ENCODE measurements at places on chromosomes 16 and 17.

GRCh38 chr16:70697594-70698170 lies 11.8 kb upstream of the MTSS2 start:
- DNase-seq = no peak

DNA sequence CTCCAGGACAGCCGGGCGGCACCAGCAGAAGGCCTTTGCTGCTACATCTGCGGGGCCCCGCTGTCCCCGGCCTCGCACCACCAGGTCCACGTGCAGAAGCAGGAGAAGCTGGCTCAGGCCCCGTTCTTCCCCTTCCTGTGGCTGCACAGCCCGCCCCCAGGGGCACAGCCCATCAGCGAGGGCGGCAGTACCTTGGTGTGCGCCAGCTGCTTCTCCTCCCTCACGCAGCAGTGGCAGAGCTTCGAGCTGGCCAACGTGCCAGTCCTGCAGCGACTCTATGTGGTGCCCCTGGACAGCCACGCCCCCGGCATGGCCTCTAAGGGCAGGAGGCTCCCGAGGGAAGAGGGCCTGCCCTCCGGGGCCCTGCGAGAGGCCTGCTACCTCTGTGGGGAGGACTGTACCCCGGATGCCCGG lies 58.3 kb upstream of the CIBAR2 start:
- no peak for DNase-seq

DNA sequence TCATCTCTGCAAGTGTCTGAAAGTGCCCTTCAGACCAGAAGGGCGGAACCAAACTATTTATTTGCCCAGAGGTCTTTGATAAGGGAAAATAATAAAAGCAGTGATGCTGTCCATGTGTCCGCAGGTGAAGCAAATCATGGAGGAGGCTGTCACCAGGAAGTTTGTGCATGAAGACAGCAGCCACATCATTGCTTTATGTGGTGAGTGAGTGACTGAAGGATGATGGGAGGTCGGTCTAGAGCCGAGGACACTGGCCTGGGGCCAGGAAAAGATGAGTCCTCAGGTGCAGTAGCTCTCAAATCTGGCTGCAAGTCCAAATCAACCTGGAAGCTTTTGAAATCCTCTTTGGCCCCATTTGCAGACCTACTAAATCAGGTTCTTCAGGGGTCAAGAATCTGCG lies 6.1 kb downstream of the SGSM2 start:
- DNase-seq = peak; percentile 2

DNA sequence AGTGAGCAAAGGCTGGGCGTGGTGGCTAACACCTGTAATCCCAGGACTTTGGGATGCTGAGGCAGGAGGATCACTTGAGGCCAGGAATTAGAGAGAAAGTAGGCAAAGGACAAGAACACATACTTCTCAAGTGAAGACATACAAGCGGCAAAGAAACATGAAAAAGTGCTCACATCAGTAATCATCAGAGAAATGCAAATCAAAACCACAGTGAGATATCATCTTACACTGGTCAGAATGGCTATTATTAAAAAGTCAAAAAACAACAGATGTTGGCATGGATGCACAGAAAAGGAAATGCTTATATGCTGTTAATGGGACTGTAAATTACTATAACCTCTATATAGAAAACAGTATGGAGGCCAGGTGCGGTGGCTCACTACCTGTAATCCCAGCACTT lies 12.2 kb upstream of the SLX4 start:
- DNase-seq = no peak

DNA sequence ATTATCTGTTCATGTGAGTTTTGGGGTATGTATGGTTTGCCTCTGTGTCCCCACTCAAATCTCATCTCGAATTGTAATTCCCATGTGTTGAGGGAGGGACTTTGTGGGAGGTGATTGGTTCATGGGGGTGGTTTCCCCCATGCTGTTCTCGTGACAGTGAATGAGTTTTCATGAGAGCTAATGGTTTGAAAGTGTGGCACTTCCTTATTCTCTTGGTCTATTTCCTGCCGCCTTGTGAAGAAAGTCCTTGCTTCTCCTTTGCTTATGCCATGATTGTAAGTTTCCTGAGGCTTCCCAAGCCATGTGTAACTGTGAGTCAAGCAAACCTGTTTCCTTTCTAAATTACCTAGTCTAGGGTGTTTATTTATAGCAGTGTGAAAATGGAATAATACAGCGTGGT lies 128.1 kb upstream of the HS3ST4 start:
- no peak for DNase-seq

DNA sequence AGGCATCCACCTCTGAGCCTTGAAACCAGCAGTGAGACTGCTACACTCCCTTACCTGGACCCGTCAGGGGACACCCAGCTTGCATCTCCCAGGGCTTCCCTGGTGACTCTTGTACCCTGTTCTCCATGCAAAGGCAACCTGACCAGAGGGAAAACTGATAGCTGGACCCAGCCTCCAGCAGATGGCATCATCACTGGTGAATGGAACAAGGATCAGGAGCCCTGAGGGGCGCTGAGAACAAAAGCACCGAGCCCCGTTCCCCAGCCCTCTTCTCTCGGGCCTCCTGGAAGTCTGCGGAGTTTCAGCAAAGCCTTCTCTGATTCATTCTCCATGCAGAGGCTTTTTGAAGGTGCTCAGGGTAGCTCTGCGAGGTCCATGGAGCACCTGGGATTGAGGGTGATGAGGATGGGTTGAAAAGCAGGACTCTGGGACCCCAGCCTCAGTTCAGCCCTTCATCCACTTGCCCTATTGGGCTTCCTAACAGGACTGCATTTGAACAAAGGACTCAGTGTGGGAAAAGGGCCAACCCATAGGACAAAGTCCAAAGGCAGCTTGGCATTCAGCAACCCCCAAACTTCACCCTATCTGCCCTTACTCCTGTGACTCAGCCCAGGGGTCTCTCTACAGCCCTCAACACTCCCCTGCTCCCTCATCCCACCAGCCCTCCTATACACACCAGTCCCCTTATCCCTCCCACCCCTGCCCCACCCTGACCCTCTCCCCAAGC lies 45.0 kb upstream of the LHX1 start:
- DNase-seq = no peak

GRCh38 chr16:81574168-81574567 lies 129.6 kb downstream of the CMIP start:
- DNase-seq = no peak

- no peak for DNase-seq
Measured at GRCh38 chr17:21129023-21129681, 2.4 kb downstream of the DHRS7B start.

DNA sequence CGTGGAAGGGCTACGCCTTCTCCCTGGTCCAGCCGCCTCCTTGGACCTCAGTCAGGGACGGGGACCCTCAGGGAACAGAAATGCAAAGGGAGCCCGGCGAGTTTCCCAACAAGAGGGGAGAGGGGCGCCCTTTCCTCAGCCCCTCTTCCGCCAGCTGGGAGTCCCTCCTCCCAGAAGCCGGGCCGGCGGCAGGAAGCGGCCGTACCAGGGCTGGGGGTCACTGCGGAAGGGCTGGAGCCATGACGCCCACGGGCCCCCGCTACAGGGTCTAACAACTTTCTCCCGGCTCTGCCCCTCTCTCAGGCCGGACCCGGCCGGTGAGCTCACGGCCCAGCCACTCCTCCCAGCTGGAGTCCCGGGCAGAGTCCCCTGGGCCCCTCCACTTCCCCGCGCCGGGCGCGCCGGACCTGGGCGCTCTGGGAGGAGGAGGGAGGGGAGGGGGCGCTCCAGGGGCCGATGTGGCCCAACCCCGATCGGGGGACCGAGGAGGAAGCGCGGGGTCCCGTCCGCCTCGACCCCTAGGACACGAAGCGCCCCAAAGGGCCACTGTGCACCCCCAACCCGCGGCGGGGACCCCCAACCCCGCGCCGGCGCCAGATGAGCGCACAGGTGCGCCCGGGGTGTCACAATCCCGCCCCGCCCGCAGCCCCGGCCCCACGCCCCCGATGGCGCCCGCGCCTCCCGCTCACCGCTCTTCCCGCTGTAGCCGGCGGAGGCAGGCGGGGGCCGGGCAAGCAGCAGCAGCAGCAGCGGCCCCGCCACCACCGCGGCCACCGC lies 578 bp downstream of the PGAP6 start:
- DNase-seq = no peak

GRCh38 chr16:85829751-85830445 lies 30.4 kb downstream of the COX4I1 start:
- DNase-seq = no peak

DNA sequence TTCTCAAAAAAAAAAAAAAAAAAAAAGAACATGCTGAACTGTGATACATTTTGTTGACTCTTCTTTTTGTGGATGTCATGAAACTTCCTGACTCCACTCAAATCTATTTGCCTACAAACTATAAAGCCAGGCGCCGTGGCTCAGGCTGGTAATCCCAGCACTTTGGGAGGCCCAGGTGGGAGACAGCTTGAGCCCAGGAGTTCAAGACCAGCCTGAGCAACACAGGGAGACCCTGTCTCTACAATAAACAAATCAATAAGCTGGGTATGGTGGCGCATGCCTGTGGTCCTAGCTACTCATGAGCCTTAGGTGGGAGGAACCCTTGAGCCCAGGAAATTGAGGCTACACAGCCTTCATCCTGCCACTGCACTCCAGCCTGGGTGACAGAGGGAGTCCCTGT lies 1.5 kb upstream of the NT5C start:
- no peak for DNase-seq

GRCh38 chr17:64466019-64466735 lies 17.3 kb downstream of the MILR1 start:
- DNase-seq = no peak

GRCh38 chr17:10058921-10059683 lies 139.3 kb downstream of the GAS7 start:
- DNase-seq = no peak

GRCh38 chr17:37698132-37698910 lies 46.5 kb downstream of the HNF1B start:
- DNase-seq = no peak

GRCh38 chr16:69365901-69366300 lies 14.3 kb upstream of the TMED6 start:
- DNase-seq = no peak

- DNase-seq = no peak
Measured at GRCh38 chr17:50062293-50063243, 6.7 kb downstream of the ITGA3 start.

DNA sequence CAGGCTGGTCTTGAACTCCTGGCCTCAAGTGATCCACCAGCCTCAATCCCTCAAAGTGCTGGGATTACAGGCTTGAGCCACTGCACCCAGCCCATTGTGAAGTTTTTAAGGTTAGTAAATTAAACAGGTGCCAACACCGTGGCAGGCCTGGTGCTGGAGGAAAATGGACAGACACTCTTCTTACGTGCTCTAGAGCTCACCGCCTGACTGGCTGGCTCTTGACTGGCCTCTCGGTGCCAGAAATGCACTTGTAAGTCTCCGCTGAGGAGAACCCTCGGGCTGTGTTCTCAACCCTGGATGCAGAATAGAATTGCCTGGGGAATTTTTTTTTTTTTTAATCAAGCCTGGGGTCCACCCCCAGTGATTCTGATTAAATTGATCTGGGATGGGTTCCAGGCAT lies 10.3 kb upstream of the HAS3 start:
- peak; percentile 67 for DNase-seq

GRCh38 chr16:67528222-67528869 lies at the start of gene RIPOR1:
Gene RIPOR1, plus strand, starts transcription at chr16:67528829. Its CDS starts 9,618 bp downstream, at chr16:67538447.
- no peak for DNase-seq

GRCh38 chr17:56948491-56948890 lies 12.4 kb downstream of the COIL start:
- no peak for DNase-seq

DNA sequence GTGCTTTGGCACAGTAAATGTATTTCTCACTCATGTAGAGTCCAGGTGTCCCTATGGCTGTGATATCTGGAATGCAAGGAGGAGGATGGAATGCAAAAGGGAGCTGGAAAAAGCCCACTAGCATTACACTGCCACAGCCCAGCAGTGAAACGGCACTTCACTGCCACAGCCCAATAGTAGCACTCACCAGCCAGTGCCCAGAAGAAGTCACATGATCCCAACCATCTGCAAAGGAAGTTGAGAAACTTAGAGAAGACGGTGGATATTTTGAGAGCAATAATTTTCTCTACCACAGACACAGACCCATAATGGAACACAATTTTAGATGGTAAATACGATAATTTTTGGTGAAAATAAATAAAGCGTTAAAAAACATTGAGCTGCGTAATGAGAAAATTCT lies 51.8 kb downstream of the C16orf82 start:
- no peak for DNase-seq

GRCh38 chr17:68460146-68460545 lies 2.9 kb upstream of the WIPI1 start:
- no peak for DNase-seq

DNA sequence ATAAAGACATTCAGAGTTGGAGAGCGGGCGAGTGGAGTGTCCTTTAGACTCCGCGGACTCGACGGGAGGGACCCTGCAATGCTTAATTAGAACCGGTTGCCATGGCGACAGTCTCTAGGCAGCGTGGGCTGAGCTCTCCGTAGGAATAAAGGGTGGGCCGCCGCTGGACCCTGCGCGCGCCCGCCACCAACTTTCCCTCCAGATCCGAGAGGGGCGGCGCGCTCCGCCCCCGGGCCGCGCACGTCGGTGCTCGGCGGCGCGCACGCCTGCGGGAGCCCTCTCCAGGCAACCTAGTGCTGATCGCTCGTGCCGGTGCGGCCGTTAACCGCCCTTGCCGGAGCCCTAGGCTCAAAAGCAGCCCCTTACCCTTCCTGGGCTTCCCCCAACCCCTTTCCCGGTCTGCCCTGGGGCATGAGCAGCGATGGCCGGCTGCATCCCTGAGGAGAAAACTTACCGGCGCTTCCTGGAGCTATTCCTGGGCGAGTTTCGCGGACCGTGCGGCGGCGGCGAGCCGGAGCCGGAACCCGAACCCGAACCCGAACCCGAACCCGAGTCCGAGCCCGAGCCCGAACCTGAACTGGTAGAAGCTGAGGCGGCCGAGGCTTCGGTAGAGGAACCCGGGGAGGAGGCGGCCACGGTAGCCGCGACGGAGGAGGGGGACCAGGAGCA lies at the start of gene PPM1E:
Gene PPM1E (plus strand): TSS at position 278 of the 669 bp plus-strand sequence.
- peak; percentile 51 for DNase-seq

GRCh38 chr16:57970970-57971369 lies at the start of gene CNGB1:
Gene CNGB1, minus strand, starts transcription at chr16:57971128. Its CDS starts 3,842 bp downstream, at chr16:57967286.
- no peak for DNase-seq

GRCh38 chr16:35574011-35574410 lies 2114.6 kb downstream of the TP53TG3F start:
- no peak for DNase-seq

DNA sequence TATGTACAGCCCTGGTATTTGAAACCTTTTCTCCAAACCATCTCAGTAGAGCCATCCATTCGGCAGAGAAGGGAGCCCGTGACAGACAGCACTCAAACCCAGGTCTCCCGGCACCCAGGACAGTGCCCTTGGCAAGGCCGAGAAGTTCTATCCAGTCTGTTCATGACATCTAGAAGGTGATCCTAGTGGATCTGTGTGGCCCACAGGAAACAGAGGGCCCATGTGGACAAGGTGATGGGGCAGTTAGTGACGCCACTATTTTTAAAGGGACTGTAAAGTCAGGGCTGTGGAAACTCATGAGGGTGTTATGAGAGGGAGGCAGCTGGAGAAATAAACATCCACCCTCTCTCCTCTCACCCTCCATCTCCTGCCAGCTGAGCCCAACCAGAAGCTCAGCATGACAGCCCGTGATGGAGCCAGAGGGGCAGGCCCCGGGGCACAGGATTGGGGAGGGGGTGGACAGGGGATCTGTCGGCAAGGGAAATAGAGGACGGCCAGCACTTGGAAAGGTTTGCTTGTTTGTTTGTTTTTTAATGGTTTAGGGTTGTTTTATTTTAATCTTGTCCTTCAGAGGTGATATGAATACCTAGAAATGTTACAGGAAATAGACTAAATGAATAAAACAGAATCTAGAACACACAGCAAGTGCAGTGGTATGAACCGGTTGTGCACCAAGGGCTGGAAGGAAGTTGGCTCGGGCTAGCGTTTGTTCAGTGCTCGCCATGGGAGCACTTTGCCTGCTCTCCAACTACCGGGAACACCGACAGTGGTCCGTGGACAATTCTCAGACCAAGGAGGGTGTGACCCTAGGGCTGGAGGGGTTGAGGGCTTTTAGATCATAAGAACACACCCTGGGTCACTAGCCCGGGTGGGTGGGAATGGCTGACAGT lies 17.1 kb downstream of the MYLK3 start:
- DNase-seq = no peak
